ENCODE measurements at places on chromosomes 2 and 18. TPM values are rescaled to one million over a fixed set of nuclear protein-coding genes. Genes with fewer than 3 reads are reported as not detected.

Gene SCN2A
- total RNA-seq: not detected

DNA sequence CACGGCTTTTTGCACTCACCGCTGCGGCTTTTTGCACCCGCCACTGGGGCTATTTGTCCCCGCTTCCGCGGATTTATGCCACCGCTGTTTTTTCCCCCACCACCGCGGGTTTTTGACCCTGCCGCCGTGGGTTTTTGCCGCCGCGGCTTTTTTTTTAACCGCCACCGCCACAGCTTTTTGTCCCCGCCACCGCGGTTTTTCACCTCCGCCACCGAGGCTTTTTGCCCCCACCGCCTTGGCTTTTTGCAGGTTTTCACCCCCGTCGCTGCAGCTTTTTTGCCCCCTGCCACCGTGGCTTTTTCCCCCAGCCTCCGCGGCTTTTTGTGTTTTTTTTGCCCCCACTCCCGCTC, 2796.7 kb upstream of the TEKT4 start:
- no peaks in the 10 kb centered on the region for H3K4me1 ChIP-seq
- no peaks in the 10 kb centered on the region for H3K36me3 ChIP-seq
- no peak for DNase-seq
- H3K4me3 ChIP-seq: no peak overlapping the region
- H3K27ac ChIP-seq: no peak overlapping the region
- H3K27me3 ChIP-seq: no peaks in the 10 kb centered on the region

Gene LYPD1
- not detected for total RNA-seq

Gene SLC23A3
- total RNA-seq: 1.0 TPM

Gene TRIM43
- not detected for total RNA-seq

Gene DES
- not detected for total RNA-seq

Gene CFAP65
- not detected for total RNA-seq

- H3K4me3 ChIP-seq: no peak overlapping the region
- no peaks in the 10 kb centered on the region for H3K27me3 ChIP-seq
- no peak overlapping the region for H3K27ac ChIP-seq
- H3K4me1 ChIP-seq: no peaks in the 10 kb centered on the region
- H3K36me3 ChIP-seq: no peaks in the 10 kb centered on the region
Measured at GRCh38 chr18:67733088-67733487, 216.6 kb upstream of the DSEL start.
